ENCODE measurements at places on chromosomes 12 and 14.

DNA sequence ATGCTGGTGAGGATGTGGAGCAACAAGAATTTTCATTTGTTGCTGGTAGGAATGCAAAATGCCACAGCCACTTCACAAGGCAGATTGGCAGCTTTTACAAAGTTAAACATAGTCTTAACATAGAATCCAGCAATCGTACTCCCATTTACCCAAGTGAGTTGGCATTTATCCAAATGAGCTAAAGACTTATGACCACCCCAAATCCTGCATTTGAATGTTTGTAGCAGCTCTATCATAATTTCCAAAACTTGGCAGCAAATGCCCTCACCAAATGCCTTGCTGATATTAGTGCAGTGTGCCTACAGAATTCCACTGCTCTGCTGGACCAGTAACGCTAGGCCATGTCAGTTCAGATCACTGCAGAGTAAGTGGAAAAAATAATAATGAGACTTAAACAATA is 120.7 kb upstream of the AMIGO2 start:
- no peak for DNase-seq

- DNase-seq, result no peak
Measured at GRCh38 chr12:60180298-60180697, 584.5 kb downstream of the SLC16A7 start.

- no peak for DNase-seq
Measured at GRCh38 chr12:104578453-104578852, 121.7 kb downstream of the CHST11 start.

DNA sequence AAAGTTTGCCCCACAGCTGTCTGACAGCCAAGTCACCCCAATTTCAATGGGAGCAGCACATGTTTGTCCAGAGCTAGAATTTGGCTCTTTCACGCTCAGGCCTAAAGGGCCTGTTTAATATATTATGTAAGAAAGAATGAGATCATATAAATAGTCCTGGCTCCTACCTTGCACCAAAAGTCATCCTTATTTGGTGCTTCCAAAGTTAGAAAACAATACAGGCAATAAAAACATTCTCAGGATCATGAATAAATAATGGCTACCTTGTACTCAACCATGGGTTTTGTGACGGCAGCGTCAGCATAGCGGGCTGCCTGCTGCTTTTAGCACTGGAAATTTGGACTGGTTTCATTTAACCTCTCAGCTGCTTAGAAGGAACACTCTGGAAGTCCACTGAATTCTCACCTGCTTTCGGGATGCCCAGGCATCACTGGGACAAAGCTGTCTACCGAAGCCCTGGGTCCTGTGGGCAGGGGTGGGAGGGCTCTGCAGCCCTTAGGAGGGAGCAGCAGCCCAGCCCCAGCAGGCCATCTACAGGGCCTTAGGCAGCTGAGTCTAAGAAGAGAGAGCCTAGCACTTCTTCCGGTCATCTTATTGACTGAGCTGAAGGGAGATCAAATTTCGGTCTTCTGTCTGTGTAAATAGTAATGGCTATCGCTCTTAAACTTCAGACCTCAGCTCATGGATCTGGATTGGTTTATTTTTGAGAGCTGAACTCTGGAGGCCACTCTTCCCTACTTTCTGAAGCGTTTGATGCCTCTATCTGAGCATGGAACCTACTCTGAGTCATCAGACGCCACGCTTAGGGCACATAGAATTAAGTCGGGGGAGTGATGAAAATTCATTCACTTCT is 106.5 kb downstream of the SAMD4A start:
- no peak for DNase-seq

GRCh38 chr12:104056419-104056972 is 6.5 kb upstream of the GLT8D2 start:
- no peak for DNase-seq

DNA sequence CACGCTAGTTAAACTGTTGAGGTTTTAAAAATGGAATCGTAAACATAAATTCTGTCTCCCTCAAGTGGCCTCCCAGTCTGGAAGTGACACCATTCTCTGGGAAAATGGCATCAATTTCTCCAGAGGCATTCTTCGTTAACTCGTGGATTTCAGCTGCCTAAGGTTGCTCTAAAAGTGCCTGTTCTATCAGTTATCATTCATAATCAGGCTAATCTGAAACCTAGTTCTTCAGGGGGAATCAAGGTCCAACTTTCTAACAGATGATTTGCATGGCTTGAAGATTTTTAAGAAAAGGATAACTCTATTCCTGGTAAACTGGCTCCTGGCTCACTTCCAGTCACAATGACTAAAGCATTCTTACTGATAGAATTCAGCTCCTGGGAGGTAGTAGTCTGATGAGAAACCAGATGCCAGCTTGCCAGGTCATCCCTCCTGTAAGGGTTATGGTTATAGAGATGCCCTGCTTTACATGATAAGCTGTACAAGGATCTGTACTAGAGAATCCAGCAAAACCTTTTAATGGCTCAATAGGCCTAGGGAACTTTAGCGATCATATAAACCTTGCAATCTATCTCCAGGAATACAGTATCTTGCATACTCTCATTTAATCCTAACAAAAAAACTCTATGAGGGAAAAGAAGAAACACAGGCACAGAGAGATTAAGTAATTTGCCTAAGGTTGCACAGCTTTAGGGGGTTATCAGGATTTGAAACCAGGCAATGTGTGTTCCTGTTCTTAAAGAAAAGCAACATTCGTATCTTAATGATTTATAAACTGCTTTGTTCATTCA is 1.5 kb downstream of the L3HYPDH start:
- DNase-seq, result peak; percentile 90

GRCh38 chr12:1911598-1912575 is 6.6 kb downstream of the CACNA2D4 start:
- DNase-seq, result no peak

DNA sequence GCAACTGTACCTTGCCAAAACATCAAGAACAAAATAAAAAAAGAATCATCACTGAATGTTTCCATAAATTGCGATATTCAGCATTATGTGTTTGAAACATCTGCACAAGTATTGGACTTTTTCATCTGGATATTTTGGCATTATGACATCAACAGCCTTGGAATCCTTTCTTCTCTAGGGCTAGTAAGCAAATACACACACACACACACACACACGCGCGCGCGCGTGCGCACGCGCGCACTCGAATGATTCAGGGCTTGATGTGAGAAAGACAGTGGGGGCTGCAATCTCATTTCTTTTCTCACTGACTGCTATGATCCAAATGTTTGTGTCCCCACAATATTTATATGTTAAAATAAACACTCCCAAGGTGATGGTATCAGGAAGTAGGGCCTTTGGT is 90.0 kb upstream of the SLC38A4 start:
- DNase-seq, result no peak

GRCh38 chr14:64992328-64992885 is 5.7 kb downstream of the FNTB start:
- no peak for DNase-seq

DNA sequence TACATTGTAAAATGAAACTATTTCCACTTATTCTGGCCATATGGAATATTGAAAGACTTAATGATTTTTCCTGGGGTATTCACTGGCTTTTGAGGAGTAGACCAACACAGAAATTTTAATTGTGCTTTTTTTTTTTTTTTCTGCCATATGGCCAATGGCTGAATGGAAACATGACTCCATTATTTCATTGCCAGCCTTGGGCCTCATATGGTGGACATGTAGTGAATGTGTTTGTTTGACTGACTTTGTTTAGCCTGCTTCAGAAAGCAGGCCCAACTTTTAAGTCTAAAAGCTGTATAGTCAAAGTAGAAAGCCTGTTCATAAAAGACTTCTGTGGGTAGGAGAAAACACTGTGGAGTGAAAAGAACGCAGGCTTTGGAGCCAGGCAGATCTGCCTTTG is 2.4 kb downstream of the GNG2 start:
- DNase-seq, result no peak

DNA sequence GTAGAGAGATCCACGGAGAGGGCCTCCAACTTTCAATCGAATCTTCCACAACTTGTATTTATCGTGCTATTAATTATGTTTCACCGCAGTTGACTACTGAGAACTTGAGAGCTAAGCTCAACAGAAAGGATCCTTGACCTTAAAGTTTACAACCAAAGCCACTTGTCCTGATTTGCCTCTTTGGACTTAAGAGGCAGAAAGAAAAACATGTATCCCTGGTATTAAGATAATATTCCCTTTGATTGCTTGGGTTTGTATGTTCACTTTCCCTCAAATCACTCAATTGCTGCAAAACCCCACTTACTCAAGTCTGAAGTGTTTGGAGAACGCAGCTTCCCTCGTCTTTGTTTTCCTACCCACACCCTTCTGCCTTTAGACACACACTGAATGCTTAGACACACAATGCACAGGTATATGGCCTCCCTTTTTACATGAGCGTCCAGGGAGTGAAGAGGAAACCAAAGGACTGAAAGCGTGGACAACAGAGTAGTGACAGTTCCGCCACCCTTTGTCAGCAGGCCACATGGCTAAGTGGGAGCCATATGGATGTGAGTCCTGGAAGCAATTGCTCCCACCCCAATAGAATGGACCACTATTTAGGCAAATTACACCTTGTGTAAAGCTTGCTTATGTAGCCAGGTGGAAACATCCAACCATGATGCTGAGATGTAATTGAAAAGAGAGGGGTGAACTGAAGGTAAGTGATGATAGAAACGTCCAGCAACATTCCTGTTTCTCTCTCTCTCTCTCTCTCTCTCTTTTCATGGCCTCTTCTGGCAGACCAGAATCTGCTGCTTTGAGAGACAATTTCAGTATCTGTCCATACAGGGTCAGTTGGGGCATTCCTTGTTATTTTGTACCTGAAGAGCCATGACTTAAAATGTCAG is 1.4 kb upstream of the PKP2 start:
- DNase-seq, result no peak

DNA sequence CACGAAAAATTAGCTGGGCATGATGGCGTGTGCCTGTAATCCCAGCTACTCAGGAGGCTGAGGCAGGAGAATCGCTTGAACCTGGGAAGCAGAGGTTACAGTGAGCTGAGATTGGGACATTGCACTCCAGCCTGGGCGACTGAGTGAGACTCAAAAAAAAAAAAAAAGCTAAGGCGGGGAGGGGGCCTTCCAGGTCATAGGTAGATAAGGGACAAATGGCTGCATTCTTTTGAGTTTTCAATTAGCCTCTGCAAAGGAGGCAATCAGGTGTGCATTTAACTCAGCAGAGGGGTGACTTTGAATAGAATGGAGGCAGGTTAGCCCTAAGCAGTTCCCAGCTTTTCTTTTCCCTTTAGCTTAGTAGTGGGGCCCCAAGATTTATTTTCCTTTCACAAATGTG is 743 bp upstream of the AACS start:
- DNase-seq, result no peak

DNA sequence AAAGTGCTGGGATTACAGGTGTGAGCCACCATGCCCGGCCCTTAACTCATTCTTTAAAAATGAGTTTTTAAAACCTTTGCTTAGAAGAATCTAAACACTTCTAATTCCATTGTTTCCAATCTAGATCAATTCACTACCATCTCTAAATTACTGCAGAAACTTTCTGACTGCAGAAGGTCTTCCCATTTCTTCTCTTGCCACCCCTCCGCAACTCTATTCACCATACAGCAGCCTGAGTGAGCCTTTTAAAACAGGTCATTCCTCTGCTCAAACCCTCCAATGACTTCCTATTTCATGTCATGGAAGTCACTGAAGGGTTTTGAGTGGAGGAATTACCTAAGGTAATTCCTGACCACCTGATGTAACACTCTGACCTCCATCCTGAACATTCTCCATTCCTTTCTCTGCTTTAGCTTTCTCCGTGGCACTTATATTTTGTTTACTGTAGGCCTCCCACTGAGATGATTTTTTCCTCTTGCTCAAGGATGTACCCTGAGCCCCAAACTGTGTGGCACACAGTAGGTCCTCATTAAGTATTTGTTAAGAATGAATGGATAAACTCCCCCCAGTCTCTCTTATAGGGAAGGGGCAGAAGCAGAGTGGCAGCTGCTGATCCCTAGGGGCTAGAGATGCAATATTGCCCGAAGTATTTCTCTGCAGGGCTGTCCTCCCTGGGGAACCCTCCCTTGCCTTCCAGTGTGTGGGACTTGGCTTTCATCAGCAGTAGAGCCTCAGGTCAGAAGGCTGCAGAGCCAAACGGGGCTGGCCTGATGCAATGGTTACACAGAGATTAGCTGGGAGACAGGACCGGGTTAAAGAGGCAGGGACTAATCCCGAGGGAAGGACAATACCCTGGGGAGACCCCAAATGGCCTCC is 1.2 kb downstream of the DDIT3 start:
- no peak for DNase-seq

Measured in hematopoietic multipotent progenitor cell treated with erythropoietin and hydrocortisone succinate and interleukin-3 and kit ligand, for 8 days (in vitro differentiated cells).